ENCODE measurements at places on chromosomes 5 and 9.

DNA sequence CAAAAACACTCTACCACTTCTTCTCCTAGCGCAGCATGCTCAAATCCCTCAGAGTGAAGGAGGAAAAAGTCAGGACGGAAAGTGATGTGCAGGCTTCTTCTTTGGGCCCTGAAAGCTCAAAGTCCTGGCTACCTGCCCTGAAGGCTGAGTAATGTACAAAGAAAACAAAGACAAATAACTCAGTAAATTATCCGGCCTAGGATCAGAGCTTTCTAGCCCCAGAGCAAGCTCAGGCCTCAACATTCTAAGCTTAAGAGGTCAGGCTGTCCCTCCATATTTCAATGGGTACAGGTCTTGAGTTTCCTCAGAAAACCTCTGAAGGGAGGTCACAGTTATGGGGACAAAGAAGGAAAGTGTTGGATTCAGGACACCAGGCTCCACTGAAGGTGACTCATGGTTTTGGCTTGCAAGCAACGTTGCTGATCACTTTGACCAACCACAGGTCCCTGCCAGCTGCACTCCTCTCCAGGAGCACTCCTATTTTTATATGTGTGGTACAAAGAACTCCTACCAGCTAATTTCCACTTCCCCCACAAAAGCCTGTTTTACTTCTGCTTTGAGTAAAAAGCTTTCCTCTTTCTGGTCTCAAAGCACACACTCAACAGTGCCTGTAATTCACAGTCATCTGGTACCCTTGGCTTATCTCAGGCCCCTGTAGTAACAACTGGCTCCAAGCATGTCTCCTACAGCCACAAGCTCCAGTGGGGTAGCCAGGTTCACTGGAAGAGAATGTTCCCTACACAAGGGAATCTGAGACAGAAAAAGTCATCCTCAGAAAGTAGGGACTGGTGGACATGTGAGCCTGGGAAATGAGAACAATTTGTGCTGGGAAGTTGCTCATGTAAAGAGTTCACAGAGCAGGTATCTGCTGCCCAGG, 115.7 kb downstream of the UGCG start:
- no peak for DNase-seq

DNA sequence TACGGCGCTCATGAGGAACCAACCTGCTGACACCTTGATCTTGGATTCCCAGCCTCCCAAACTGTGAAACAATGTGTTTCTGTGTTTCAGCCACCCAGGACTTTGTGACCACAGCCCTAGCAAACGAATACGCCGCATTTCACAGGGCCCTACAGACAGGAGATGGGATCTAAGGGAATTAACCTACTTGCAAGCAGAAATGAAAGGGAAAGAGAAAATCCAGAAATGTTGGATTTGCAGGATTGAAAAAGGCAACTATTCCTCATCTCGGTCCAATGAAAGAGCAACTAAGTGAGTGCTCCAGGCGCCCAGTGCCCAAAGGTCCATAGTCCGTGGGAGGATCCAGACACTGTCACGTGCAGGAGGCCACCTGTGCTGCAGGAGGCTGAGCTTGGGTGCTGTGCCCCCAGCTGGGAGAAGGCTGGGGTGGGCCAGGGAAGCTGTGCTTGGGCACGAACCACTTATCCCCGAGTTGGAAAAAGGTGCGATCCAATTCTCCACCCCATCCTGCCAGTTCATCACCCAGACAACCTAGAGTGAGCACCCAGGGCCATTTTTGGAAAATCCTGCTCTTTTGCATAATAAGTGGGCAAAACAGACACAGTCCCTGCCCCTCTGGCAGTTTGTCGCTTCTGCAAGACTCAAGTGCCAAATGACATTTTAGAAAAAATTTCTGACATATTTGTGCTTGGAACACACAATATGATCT, 177.9 kb downstream of the C9orf50 start:
- no peak for DNase-seq

- no peak for DNase-seq
Measured at GRCh38 chr5:168935183-168935582, 356.0 kb upstream of the PANK3 start.

GRCh38 chr9:5853617-5854016, 20.7 kb upstream of the ERMP1 start:
- DNase-seq, result no peak

DNA sequence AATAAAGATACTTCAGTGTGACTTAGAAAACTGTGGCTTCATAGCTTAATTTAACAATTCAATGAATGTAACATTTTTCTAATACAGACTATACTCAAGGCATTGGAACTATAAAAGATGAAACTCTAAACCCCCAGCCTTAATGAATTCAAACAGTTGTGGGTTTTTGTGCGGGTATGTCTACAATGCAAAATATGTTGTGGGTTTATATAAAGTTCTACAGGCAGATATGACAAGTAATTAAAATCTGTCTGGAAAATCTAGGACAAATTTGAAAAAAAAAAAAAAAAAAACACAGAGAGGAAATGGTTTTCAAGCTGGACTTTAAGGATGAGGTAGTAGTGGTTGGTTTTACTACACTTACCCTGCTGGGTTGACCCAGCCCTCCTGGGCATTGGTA, 467.5 kb upstream of the TLE4 start:
- DNase-seq, result no peak

DNA sequence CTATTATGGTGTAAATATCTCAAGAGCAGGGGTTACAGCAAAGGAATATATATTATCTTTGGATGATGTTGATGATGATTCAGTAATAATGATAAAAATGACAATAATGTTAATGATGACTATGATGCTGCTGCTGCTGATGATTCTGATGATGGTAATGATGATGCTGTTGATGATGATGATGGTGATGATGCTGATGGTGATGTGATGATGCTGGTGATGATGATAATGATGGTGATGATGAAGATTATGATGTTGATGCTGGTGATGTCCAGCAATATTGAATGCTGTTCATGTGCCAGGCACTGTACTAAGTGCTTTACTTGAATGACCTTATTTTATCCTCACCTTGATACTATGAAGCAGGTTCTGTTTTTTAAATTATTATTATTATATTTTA, 226.0 kb upstream of the ANKH start:
- DNase-seq, result no peak

DNA sequence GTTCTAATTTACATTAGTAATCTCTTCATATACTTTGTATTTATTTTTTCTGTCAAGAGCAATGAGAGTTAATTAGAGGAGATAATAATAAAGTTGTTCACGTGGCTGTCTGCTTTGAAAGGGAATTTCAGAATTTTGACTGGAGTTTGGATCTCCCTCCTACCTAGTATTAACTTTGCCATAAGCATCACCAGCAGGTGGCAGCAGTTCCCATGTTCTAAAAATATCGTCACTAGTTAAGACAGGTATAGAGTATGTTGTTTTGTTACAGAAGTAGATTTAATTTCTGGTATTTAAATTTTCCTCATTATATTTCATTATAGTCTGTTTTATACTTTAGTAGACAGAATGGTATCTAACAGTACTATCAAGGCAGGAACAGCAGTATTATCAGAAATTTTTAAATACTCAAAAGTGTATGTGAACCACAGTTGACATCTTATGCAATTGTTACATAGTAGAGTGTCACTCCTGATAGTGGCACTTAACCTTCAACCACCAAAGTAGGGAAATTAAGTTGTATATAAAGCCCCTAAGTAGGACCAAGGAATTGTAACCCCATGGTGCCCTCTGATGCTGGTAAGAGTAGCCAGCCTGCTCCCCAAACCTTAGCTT, 20.4 kb downstream of the GNPDA1 start:
- DNase-seq, result peak; percentile 53

- DNase-seq, result no peak
Measured at GRCh38 chr5:164357395-164358033, 852.1 kb downstream of the MAT2B start.

- no peak for DNase-seq
Measured at GRCh38 chr9:99787556-99787955, 34.1 kb upstream of the NR4A3 start.

- DNase-seq, result no peak
Measured at GRCh38 chr5:37248421-37248969, 681 bp downstream of the CPLANE1 start.

DNA sequence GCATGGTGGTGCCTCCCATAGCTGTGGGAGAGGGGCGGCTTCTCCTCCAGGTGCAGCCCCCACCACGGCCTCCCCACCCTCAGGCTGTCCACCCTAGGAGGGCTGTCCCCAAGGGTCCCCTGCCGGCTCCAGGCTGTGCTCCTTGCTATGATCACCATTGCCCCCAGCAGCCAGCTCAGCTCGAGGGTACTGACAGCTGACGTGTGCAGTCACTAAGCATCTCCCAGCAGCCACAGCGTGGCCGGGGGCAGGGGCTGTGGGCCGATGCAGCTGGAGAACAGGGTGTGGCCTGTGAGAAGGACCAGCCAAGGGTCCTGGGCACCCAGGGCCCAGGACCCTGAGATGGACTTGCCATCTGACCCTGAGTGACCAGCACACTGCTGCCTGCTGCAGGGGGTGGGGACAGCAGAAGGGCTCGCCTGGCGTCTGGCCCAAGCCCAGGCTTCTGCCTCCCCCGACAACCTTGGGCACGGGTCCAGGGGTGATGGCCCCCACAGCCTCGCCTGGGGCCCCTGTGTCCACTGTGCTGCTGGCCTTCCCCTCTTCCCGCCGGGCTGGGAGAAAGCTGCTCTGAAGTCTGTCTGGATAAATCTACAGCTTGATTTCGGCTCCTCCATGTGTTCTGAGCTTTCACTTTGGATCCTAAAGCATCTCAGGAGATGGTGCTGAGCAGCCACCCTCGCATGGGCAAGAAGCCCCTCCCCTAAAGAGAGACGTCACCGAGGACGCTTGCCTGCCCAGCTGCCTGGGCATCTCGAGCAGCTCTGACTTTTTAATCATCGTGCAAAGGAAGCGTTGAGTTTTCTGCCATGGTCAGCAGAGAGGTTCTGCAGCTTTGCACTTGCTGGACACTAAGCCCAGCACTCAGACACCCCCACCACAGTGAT, 5.5 kb downstream of the KCNT1 start:
- DNase-seq, result no peak

- DNase-seq, result no peak
Measured at GRCh38 chr9:127346584-127346983, 50.4 kb upstream of the SLC2A8 start.

DNA sequence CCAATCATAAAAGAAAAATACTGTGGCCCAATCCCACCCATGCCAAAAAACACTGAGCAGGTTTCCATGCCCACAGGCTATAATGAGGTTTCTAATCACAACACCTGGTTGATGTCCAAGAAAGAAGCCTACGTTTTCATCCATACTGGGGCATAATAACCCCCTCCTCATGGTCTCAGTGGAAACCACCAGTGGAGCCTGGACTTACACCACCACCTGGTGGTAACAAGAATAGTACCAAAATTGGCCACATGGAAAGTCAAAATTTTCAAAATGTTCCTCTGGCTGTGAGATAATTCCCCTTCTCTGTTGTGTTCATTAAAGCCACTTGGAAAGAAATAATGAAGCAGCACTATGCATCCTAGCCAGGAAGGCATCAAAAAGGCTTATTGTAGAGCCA, 687.3 kb upstream of the ST8SIA4 start:
- no peak for DNase-seq

GRCh38 chr5:165138236-165138635, 1632.8 kb downstream of the MAT2B start:
- no peak for DNase-seq

DNA sequence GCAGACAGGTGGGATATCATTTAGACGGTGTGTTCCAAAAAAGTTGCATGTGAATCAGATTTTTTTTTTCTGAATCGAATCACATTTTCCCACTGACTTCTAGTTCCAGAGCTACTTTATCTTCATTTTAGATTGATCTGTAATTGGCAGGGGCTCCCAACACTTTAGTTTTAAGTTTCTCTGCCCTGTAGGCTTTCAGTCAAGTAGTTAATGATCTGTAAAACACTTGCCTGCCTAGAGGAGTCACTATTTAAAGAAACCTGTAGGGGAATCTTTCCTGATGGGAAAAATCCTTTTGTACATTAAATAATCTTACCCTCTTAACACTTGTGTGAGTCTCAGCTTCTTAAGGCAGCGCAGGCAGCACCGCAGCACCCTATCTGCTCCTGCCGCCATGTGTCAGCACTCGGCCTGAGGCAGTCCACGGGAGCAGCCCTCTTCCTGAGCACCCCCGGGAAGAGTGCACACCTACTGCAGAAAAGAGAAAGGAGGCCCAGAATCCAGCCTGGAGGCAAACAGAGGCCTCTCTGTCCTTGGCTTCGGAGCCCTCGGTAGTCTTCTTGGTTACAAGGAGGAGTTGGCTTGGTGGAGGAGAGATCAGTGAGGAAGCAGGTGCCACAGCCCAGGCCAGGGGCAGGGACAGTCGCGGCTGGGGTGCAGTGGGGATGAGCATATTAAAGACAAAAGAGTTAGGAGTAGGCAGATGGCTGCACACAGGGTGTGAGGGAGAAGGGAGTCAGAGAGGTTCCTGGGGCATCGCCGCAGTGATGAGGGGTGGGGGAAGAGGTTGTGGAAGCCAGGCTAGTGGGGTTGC, 209.3 kb downstream of the GAPVD1 start:
- DNase-seq, result no peak

- DNase-seq, result no peak
Measured at GRCh38 chr9:22103685-22104575, 94.8 kb upstream of the CDKN2B start.

- no peak for DNase-seq
Measured at GRCh38 chr9:116365056-116365471, 211.5 kb downstream of the PAPPA start.

GRCh38 chr9:129478961-129479630, 141.8 kb downstream of the C9orf50 start:
- no peak for DNase-seq

DNA sequence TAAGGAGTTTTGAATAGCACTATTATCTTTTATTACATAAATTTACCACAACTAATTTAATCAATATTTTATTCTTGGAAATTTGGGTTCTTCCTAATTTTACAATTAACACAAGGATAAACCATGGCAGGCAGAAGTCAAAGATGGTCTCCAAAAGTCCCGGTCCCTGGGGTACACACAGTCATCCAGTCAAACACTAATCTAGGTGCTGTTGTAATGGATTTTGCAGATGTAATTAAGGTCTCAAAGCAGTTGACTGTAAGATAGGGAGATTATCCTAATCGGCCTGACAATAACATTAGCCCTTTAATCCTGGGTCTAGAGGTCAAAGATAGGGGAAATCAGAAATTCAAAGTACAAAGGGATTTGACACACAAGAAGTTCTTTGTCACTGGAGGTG, 57.5 kb upstream of the HTR1A start:
- DNase-seq, result no peak

DNA sequence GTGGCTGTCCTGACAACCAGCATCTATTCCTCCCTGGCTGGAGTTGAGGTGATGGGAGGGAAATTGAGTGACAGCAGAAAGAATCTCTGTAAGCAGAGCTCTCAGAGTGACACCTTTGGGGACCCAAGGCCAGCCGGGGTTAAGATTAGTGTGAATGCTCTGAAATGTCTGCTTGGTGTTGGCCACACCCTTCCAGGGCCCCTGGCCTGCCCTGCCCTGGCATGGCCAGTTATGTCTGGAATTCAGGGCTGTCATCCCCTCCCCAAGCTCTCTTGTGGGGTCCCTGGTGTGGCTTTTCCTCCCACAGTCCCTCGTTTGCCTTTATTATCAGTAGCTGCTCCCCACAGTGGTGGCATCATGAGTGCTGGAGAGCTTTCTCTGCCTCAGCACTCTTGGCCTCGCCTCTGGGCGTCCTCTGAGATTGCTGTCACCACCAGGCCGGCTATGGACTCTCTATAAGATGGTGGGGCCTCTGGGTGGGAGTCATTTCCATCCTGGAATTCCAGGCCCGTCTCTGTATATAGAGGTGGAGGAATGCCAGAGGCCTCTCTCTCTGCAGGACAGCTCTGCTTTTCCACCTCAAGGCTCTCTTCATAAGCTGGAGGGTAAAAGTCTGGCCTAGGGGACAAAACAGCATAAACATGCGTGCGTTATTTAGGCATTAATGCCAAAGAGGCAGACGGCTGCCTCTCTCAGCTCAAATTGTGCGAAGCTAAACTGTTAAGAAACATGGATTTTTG, 3.6 kb downstream of the TMEM252 start:
- DNase-seq, result no peak

- DNase-seq, result no peak
Measured at GRCh38 chr9:89994988-89995613, 390.3 kb downstream of the GADD45G start.

Measured in progenitor cell of endocrine pancreas (in vitro differentiated cells).